ENCODE measurements at places on chromosomes 6 and 20. TPM values are rescaled to one million over a fixed set of nuclear protein-coding genes. Genes with fewer than 3 reads are reported as not detected.
A peak's percentile ranks its signal among the peaks of the same experiment; 100 is the strongest.

Gene DEFB125
- not detected for total RNA-seq

Gene MCCD1
- total RNA-seq, result not detected

Gene TSPYL4
- total RNA-seq, result 2.1 TPM

GRCh38 chr6:71852948-71853347 lies 33.4 kb upstream of the RIMS1 start:
- no peak for DNase-seq

GRCh38 chr20:53750827-53751619 lies 157.4 kb upstream of the ZNF217 start:
- no peak for DNase-seq

- peak; percentile 35 for DNase-seq
Observed at GRCh38 chr6:136409597-136409996, 120.0 kb upstream of the BCLAF1 start.

DNA sequence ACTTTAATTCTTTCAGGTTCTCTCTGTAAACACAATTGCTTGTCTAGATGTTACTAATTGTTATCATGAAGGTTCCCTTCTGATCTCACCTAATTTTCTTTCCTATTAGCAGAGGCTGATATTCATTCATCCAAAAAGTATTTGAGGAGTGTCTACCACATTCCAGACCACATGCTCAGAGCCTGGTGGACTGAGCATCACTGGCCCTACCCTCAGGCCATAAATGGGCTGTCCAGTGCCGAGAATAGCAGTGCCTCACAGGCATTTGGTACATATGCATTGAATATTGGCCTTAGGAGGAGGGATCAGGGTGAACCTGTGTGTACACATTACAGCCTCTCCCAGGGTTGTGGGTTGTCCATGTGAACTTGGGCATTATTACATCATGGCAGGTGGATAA lies 40.4 kb upstream of the PRELID3B start:
- peak; percentile 86 for DNase-seq

- DNase-seq, result no peak
Observed at GRCh38 chr6:137581019-137581707, 87.0 kb upstream of the OLIG3 start.

DNA sequence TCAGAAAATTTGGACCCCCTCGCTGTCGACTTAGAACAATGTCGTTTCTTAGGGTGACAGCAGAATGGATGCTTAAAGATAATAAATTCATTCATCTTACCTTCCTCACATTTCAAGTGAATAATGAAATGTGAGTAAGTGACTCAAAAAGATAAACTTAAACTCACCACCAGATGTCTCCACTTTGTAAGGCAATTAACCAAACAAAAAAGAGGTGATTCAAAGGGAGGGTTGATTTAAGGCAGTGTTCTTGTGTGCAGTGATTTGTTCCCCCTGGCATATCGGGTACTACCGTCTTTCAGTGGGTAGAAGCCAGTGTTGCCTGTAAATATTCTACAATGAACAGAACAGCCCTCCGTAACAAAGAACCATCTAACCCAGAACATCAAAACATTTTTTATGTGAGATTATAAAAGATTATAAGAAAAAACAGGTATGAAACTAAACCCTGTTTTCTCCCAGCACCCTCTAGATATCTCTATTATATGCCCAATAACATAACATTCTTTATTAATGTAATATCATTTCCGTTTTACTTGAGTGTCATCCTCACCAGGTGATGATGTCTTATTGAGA lies 589.7 kb downstream of the CBLN4 start:
- peak; percentile 60 for DNase-seq

DNA sequence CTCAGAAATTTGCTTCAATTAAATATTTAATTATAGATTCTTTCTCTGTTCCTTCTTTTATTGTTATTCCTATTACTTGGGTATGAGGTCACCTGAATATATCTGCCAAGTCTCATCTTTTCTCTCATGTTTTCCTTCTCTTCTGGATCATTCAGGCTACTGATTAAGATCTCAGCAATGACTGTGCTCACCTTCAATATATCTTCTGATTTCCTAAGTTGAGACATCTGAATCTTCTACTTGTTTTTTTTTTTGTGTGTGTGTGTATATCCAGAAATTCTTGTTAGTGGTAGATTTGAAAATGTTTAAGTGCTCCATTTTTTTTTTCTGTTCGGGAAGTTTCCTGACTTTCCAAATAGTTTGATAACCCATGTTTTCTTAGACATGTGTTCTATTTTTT lies 108.0 kb downstream of the ADGRB3 start:
- no peak for DNase-seq

- no peak for DNase-seq
Observed at GRCh38 chr6:161921602-161922395, 647.9 kb upstream of the AGPAT4 start.
